Left hindlimb (tissue), 1 donor: ENCODE measurements at places on chromosomes 1 and 21.

DNA sequence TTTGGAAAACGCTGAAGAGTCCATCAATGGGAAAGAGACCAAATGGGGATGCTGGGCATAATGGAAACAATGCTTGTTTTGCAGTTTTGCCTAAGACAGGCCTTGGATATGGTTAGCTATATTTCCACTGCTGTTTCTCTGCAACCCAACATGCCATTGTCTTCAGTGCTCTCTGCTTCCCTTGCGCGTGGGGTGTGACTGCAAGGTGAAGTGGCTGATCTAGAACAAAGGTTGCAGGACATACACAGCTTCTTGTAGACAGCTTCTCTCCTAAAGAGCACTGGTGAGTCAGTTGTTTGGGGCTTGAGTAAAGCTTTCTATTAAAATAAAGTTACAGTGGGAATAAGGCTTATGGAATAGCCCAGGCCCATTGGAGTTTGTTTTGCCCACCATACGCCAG lies 33.0 kb downstream of the RUNX1 start:
- no peak for DNase-seq

DNA sequence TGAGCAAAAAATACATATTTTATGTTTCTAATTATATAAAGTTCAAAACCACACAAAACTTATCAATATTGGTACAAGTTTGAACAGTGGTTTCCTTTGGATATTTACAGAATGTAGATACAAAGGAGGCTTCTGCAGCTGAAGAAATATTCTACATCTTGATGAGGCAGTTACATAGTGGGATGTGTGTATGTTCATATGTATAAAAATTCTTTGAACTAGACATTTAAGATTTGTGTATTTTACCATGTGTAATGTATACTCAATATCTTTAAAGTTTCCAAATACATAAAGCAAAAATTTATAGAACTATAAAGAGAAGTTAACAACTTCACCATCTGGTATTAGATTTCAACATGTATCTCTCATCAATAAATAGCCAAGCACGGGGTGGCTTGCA lies 80.7 kb upstream of the TNFSF4 start:
- no peak for DNase-seq

GRCh38 chr1:170533298-170533697 lies 1.3 kb downstream of the GORAB start:
- no peak for DNase-seq

DNA sequence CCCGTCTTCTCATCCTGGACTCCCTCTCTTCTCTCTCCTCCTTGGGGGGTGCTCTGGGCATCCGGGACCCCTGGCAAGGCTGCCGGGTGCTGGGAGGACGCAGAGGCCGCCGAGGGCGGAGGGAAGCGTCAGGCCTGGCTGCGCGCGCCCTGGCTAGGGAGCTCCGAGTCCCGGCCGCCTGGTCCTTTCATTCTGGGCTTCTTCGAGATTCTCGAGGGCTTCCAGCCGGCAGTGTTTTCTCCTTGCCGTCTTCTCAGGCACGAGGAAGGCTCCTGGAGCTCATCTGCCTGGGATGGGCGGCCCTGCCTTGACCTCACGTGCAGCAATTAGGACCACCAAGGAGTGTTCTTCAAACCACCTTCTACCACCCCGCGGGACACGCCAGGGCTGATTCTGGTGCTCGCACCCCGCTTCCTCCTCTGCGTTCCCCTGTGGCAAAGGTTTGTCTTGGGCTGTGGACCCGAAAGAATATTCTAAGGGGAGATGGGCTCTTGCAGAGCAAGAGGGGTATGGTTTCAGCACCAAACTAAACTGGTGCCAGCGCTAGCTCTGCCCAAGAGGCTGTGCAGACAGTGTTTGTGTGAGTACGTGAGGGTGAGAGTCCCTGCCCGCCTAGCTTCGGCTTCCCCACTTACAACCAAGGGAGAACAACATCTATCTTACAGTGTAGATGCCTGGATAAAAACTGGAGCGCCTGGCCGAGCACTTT lies 36.5 kb downstream of the PIK3CD start:
- DNase-seq = no peak

DNA sequence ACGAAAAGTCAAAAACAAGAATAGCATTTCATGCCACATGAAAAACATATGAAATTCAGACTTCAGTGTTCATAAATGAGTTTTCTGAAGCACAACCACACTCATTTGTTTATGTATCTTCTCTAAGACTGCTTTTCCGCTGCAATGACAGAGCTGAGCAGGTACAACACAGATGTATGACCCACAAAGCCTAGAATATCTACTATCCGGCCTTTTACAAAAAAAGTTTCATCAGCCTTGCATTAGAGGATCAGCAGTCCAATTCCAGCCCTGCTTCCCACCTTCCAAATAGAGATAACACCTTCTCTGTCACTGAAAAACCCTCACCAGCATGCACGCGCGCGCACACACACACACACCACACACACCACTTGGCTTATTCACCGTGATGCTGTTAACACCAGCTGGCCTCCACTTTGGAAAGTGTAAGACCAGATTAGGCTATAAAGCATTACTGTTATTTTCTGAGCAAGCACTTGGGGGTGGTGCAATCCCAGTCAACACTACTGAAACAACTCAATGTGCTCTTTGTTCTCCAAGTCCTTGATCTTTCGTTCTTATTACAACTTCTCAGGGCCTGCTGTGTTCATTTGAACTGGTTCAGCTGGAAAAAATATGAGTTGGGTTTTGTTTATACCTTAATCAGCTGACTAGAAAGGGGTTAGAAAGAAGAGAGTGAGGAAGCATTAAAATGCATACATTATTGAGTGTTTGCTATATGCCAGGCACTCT lies 90.0 kb downstream of the GLUL start:
- no peak for DNase-seq

- DNase-seq = no peak
Observed at GRCh38 chr1:19643121-19643520, 990 bp upstream of the NBL1 start.

DNA sequence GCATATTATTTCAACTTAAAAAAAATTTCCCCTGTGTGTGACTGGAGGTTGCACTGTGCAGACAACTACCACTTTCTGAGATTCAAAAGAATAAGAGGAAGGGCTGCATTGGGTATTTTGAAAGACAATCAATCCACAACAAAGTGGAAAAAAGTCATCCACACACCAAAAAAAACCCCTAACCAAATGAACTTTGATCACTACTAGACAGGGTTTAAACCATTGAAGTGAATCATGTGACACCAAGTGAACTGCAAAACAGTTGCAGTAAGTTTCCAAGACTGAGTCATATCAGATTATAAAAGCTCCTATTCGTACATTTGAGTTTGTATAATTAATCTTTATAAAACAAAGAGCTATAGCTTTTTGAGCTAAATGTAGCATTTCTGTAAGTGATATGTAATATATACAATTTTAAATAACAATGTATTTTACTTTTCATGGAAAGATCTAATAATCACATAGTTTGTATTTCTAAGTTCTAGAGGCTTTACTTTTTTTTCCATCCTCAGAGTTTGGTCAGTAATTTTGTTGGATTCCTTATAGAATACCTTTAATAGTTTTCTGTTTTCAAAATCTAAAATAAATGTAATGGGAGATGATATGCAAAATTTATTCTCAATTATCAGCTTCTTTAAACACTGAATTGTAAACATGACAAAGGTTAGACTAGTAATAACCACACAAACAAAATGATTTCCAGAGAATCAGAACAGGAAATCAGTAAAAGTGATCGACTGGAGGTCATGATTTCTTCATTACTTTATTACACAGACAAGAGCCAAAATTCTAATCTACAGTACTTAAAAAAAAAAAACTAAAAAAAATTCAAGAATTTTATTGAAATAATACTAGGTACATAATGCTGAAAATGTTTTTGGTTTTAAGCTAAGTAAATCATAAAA lies 50.5 kb upstream of the GFI1 start:
- DNase-seq = no peak
